Bronchial epithelial cell (primary cell): ENCODE measurements at places on chromosomes 2 and 18. TPM values are rescaled to one million over a fixed set of nuclear protein-coding genes. Genes with fewer than 3 reads are reported as not detected.
A peak's percentile ranks its signal among the peaks of the same experiment; 100 is the strongest.

DNA sequence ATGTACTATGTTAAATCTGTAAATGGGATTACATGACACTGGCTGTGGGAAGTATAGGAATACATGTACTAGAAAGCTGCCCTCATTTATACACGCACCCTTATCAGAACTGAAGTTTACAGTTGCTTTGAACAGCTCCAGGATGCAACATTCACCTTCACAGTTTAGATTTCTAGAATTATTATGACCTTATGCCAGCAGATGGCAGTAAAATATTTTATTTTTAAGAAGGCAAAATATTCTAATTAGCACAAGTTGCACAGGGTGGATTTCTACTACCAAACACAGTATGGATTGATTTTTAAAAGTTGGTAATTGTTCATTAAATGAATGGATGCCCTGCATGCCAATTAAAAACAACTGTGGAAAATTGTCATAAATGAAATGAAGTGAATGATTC is 670.4 kb downstream of the KCNJ3 start:
- peak; percentile 34 for DNase-seq

GRCh38 chr2:236179236-236180075 is 11.3 kb upstream of the GBX2 start:
- DNase-seq = no peak

DNA sequence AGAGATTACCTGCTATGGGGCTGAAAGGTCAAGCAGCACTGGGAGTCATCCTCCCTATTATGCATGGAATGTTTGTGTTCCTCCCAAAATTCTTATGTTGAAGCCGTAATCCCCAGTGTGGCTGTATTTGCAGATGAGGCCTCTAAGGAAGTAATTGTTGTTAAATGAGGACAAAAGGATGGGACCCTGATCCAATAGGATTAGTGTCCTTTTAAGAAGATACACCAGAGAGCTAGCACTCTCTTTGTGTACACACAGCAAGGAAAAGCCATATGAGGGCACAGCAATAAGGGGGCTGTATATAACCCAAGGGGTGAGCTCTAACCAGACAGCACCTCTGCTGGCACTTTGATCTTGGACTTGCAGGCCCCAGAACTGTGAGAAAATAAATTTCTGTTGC is 18.3 kb downstream of the STAM2 start:
- no peak for DNase-seq

LOXHD1 gene
- total RNA-seq = not detected in 2 replicates

GRCh38 chr2:44668336-44668735 is 273.2 kb upstream of the SIX3 start:
- peak; percentile 8 for DNase-seq

AOX1 gene
- total RNA-seq = 8.4 and 15.7 TPM in 2 replicates

ZNF804A gene
- total RNA-seq = not detected in 2 replicates

NCKAP5 gene
- 0.26 and 1.4 TPM in 2 replicates for total RNA-seq

DNA sequence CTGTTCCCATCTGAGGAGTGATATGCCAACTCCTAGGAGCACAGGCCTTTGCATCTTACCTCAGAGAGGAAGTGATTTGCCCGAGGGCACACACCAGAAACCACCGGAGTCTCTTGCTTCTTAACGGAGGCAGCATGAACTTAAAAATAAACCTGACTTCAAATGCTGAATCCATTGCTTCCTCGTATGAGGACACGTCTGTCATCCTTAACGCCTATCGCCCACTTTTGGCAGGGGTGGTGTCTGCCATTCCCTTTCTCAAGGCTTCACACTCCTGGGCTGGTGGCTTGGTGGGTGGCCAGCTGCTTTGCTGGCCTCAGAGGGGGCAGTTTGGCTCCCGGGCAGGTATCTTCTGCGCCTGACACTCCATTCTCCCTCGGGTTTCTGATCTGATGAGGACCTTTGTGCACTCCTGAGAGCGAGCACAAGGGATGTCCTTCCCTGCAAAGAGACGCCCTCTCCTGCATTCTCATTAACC is 1.1 kb upstream of the PREB start:
- no peak for DNase-seq

- peak; percentile 67 for DNase-seq
These were observed 91.3 kb downstream of the SATB2 start for GRCh38 chr2:199366406-199366805.

RUFY4 gene
- total RNA-seq = not detected in 2 replicates

DNA sequence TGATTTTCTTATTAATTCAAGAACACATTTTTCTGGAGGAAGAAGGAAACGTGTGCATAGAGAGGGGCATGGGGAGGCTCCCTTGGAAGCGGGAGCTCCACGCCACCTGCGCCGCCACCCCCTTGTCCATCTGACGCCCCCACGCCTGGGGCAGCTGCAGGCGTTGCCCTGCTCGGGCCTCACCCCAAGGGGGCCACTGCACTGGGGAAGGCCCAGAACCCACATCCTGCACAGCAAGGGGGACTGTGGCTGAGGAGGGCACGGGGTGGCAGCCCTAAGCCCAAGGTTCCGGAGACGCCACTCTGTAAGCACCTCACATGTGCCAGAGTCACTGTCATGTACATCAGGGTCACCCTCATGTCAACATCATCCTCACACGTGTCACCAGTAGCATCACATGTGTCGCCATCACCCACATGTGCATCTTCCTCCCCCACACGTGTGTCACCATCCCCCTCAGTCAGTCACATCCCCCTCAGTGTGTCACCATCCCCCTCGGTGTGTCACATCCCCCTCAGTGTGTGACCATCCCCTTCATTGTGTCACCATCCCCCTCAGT is 486.7 kb upstream of the SALL3 start:
- no peak for DNase-seq

DNA sequence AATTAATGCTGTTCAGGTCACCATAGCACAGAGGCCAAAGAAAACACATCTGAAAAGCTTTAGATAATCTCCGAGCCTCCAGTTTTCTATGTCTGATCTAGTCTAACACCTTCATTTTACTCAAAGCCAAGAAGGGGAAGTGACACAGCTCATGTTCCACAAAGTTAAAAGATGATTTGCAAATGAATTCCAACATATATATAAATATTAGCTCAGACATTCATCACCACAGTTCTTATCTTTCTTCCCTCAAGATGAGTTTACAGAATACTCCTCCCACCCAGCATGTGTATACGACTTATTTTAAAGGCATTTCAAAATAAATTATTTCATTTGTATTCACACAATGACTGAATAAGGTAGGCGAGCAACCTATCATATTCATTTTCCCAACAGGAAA is 82.4 kb downstream of the AAK1 start:
- DNase-seq = no peak

DNA sequence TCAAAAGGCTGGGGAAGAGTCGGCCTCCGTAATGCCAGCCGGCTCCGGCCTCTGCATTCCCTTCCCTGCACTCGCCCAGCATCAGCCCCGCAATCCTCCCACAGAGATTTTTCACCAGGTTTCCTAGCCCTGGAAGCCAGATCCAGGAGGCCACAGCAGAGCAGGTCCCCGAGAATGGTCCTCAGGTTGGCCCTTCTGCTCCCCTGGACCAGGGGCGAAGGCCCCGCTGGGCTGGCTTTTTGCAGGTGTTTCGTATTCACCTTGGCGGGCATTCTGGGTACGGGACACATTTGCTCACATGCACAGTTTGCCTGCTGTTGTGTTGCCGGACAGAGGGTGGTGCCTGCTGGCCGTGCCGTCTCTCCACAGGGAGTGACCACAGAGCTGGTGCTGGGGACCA is 309.5 kb downstream of the NDUFA10 start:
- DNase-seq = no peak

DNA sequence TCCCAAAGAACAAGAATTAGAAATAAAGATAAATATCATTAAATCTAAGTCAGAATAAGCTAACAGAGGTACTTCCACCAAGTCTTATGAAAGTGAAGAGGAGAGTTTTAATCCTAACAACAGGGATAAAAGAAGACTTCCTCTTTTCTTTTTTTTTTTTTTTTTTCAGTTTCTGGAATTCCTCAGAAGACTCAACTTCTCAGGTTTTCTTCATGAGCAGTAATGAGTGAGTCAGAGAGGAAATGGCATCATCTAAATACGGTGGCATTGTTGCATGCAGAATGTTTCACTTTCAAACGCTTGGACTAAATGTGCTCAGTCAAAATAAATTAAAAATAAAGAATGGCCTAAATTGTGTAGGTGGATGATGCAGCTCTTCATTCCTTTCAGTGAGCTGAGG is 45.6 kb upstream of the ARHGAP15 start:
- DNase-seq = peak; percentile 93

- DNase-seq = no peak
These were observed 80.6 kb upstream of the EML6 start for GRCh38 chr2:54642677-54643430.

GYPC gene
- 0.51 and 0.53 TPM in 2 replicates for total RNA-seq

GRCh38 chr2:96197546-96198255 is 10.9 kb downstream of the STARD7 start:
- DNase-seq = no peak

SNED1 gene
- total RNA-seq = 0.26 and 0.38 TPM in 2 replicates

- no peak for DNase-seq
These were observed 230.0 kb upstream of the MGAT5 start for GRCh38 chr2:134023854-134024253.

DNA sequence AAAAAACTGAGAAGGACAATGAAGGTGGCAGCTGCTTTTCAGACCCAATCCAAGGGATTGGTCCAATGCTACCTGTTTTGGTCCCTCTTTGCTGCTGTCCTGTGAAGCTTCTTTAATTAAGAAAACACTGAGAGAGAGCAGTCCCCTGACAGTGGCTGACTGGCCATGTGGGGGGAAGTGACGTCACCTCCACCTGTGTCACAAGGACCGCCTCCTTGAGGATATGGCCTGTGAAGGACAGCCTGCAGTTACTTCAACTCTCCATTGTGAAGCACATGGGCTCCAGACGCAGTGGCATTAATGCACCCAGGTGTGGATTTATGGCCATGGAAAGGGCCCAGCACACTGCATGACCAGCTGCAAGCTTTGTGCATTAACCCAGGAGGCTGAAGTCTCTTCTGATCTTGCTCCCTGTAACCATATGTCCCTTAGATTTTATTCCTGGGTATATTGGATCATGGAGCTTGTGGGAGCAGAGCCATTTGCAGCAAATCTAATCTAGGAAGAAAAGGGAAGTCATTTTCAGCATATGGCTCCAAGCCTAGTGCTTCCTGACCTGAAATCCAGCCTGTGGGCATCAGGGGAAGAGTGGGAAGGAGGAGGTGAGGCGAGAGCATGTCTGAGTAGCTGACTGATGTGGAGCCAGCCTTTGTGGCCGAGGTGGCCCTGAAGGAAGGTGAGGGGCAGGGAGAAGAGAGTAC is 32.2 kb downstream of the KIF5C start:
- no peak for DNase-seq

DNA sequence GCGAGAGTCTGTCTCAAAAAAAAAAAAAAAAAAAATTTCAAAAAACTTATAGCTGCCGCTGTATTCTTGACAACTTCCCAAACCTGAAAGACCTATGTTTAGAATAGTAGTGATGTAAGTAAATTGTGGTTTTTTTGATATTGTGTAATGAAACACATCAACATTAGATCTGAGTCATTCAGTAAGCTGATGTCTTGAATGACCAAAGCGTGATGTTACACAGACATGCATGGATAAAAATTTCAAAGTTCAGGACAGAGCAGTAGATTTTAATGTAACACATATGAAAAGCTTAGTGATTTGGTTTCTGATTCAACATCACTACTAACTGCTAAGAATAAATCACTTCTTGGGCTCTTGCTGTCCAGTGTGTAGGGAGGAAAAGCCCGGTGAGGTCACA is 69.3 kb upstream of the MEX3C start:
- DNase-seq = peak; percentile 92

DNA sequence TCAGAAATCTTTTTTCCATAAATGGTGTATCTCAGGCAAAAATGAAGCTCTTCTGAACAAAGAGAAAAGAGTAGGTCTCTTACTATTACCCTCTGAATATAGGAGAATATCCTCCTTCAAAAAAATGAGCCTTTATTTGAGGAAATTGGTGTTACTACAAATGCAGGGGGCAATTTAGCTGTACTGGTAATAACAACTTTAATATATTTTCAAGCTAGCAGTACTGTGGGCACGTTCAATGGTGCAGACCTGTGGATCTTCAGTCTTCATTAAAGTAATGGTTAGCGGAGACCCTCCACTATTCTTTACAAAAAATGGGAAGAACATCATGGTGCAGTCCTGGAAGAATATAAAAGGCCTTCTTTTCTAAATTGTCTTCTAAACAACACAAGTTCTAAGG is 661.3 kb downstream of the TMEM182 start:
- no peak for DNase-seq

DRC1 gene
- 0.38 TPM in 1 of 2 replicates, not detected in the other for total RNA-seq
